ENCODE measurements at places on chromosomes 12 and 14.
A peak's percentile ranks its signal among the peaks of the same experiment; 100 is the strongest.

DNA sequence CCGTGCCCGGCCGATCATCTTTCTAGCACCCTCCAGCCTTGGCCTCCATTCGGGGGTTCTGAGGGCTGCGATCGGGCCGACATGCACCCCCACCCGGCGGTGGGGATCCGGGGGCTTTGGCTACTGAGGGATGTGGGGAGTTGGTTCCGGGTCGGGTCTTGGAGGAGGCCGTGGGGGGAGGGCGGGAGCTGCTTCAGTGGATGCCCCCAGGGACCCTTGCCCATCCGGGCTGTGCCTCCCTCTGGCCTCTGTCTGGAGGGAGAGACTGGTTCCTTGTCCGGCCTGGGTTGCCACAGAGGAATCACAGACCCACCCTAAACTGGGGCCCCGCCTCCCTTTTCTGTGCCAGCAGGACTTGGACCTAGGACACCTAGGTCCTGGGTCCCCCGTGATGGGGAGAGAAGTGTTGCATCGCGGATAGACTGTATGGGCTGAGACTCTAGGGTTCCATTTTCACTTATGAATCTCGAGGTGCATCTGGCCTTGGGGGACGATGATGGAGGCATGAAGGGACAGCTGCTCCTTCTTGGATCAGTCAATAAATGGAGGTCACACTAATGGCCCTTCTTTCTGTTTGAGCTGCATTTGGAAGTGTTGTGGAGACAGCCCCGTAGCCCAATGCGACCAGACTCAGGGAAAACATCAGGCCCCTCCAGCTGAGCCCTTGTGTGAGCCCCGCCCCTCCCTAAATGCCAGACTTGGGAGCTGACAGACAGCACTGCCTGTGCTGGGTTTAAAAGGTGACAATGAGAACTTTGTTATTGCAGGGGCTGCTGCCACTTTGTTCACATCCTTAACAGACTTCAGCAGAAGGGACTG is 577 bp downstream of the DTX3 start:
- H3K27ac ChIP-seq, result peak overlapping the region; percentile 48
- no peak for DNase-seq
- peaks cover 39% of the 10 kb centered on the region for H3K4me1 ChIP-seq
- H3K36me3 ChIP-seq, result peaks cover 21% of the 10 kb centered on the region
- H3K27me3 ChIP-seq, result no peaks in the 10 kb centered on the region

DNA sequence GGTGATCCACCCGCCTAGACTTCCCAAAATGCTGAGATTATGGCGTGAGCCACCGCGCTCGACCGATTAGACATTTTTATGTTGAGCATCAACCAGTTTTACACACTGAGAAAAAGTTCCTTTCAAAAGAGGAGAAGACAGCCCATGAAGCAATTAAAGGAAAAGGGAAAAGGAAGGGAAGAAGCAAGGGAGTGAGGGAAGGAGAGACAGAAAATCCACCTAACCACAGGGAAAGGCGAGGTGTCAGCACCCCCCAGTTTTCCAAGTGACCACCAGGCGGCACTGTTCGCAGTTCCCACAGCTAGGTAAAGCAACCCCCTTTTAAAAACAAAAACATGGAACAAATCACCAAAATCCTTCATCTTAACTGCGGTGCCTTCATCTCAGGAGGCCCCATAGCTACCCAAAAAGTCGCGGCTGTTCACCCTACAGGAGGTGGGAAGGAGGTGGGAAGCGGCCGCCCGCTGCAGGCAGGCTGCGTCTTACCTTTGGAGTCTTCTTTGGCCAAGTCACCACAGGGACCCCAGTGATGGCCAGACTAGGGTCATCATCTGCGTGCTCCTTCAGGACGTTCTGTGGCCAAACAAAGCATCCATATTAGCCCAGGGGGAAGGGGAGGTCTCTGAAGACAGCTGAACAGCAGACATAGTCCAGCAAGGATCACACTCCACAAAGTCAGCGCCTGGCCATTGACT is 86.6 kb downstream of the KDM2B start:
- H3K4me1 ChIP-seq, result peaks cover 27% of the 10 kb centered on the region
- DNase-seq, result peak; percentile 31
- no peak overlapping the region for H3K4me3 ChIP-seq
- H3K36me3 ChIP-seq, result peaks cover 17% of the 10 kb centered on the region
- peak overlapping the region; percentile 78 for H3K27ac ChIP-seq

DNA sequence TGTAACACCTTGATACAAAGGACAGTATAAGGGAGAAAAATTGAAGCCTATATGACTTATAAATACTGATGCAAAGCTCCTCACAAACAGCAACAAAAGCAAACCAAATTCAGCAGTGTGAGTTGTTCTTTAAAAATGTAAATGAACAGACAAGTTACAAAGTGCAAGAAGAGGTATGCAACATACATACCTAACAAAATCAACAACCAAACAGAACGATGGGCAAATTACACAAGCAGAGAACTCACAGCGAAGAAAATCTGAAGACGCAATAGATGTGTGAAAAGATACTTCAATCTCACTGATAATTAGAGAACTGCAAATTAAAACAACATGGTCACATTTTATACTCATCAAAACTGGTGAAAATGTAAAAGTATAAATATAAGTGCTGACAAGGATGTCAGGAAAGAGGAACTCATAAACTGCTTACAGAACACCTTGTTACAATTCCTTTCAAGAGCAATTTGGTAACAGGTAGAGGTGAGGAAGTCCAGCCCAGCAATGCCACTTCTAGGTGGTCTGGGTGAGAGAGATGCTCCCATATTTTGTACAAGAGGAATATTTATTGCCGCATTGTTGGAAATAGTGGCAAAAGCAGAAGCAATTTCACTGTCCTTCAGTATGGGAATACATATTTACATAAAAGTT is 47.3 kb downstream of the CORO1C start:
- DNase-seq, result no peak
- peaks cover 5% of the 10 kb centered on the region for H3K4me1 ChIP-seq
- H3K27ac ChIP-seq, result no peak overlapping the region
- H3K27me3 ChIP-seq, result no peaks in the 10 kb centered on the region

GRCh38 chr14:23364164-23365035 is 572 bp downstream of the EFS start:
- H3K27ac ChIP-seq, result no peak overlapping the region
- DNase-seq, result no peak
- H3K4me1 ChIP-seq, result peaks cover 6% of the 10 kb centered on the region
- H3K36me3 ChIP-seq, result no peaks in the 10 kb centered on the region
- no peak overlapping the region for H3K4me3 ChIP-seq

GRCh38 chr14:63993992-63994391 is 141.2 kb downstream of the SYNE2 start:
- peaks cover 60% of the 10 kb centered on the region for H3K36me3 ChIP-seq
- no peak for DNase-seq
- no peaks in the 10 kb centered on the region for H3K27me3 ChIP-seq
- no peak overlapping the region for H3K4me3 ChIP-seq

GRCh38 chr14:33508126-33509062 is 442.5 kb downstream of the EGLN3 start:
- no peak overlapping the region for H3K27ac ChIP-seq
- H3K27me3 ChIP-seq, result no peaks in the 10 kb centered on the region
- DNase-seq, result no peak
- H3K36me3 ChIP-seq, result no peaks in the 10 kb centered on the region
- H3K4me3 ChIP-seq, result no peak overlapping the region

DNA sequence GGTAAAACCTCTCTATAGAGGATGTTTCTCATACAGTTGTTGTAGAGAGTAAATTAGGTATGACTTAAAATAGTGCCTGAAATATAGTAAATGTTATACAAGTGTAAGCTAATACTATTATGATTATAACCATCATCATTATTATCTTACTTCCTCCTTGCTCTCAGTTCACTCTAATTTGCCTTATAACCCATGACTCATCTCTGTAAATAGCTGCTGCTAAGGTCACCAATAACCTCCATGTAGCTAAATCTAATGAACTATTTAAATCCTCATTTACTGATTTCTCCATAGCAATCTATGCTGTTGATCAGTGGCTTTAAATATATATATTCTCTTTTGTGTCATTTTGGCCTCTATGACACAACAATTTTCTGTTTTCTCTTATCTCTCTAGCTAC is 109.6 kb downstream of the RMST start:
- H3K27ac ChIP-seq, result no peak overlapping the region
- H3K4me3 ChIP-seq, result no peak overlapping the region
- no peaks in the 10 kb centered on the region for H3K27me3 ChIP-seq
- H3K4me1 ChIP-seq, result no peaks in the 10 kb centered on the region
- no peaks in the 10 kb centered on the region for H3K36me3 ChIP-seq

GRCh38 chr12:120466560-120467315 is 2.8 kb downstream of the SRSF9 start:
- no peak overlapping the region for H3K4me3 ChIP-seq
- peaks cover 60% of the 10 kb centered on the region for H3K36me3 ChIP-seq
- no peak overlapping the region for H3K27ac ChIP-seq
- no peaks in the 10 kb centered on the region for H3K27me3 ChIP-seq
- no peak for DNase-seq

DNA sequence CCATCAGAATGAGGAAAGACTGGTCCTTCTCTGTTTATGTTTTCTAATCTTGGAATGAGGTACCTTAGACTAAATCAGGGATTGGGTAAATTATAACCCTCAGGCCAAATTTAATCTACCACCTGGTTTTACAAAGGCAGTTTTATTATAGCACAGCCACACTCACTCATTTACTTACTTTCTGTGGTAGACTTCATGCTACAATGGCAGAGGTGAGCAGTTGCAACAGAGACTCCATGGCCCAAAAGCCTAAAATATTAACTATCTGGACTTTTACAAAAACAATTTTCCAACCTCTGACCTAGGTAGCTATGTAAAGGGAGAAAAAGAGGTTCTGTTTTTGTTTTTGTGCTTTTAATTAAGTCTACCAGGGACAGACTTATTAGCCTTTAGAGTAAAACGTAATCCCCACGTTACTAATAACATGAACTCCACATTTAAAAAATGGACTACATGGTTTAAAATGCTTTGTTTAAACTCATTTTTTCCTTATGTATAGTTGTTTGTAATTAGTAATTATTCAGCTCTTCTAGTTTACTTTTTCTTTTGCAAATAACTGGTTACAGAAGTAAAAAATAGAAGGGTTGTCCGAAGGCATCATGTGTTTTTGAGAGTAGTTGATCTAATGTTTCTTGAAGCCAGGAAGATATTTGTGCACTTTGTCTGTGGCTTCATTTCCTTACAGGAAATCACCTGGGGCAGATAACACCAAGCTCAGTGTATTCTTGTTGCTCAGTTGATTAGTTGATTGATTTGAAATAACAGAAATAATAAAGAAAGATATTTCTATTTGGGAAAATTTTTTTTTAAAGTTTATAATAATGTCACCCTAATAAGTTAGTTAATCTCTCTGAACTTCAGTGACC is 57.6 kb upstream of the ATP2B1 start:
- peaks cover 28% of the 10 kb centered on the region for H3K4me1 ChIP-seq
- DNase-seq, result no peak
- no peaks in the 10 kb centered on the region for H3K27me3 ChIP-seq
- peaks cover 2% of the 10 kb centered on the region for H3K36me3 ChIP-seq
- no peak overlapping the region for H3K27ac ChIP-seq
- no peak overlapping the region for H3K4me3 ChIP-seq

DNA sequence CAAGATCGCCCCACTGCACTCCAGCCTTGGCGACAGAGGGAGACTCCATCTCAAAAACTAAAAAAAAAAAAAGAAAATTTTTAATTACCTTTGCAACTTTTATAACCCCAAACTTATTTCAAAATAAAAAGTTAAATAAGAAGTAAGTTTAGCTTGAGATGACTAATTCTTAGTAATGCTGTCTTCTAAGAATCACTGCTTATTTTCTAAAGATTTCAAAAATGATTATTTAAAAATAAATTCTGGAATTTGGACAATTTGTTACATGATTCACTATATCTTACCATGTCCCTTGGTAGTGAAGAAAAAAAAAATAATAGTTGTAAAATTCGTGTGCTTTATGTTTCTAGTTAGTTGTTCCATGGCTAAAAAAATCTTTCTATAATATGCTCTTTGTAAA is 11.6 kb upstream of the HECTD1 start:
- H3K4me1 ChIP-seq, result no peaks in the 10 kb centered on the region
- no peak overlapping the region for H3K27ac ChIP-seq
- H3K36me3 ChIP-seq, result peaks cover 3% of the 10 kb centered on the region
- no peak overlapping the region for H3K4me3 ChIP-seq

GRCh38 chr14:74207943-74208342 is 31.3 kb upstream of the VSX2 start:
- H3K27ac ChIP-seq, result no peak overlapping the region
- H3K27me3 ChIP-seq, result peaks cover 10% of the 10 kb centered on the region
- H3K36me3 ChIP-seq, result no peaks in the 10 kb centered on the region
- no peaks in the 10 kb centered on the region for H3K4me1 ChIP-seq
- H3K4me3 ChIP-seq, result no peak overlapping the region
- DNase-seq, result no peak

- H3K27me3 ChIP-seq, result no peaks in the 10 kb centered on the region
- peak overlapping the region; percentile 92 for H3K4me3 ChIP-seq
- peak overlapping the region; percentile 97 for H3K27ac ChIP-seq
- H3K4me1 ChIP-seq, result peaks cover 75% of the 10 kb centered on the region
- no peak for DNase-seq
Observed at GRCh38 chr14:73784181-73784987, 67.2 kb upstream of the PTGR2 start.

DNA sequence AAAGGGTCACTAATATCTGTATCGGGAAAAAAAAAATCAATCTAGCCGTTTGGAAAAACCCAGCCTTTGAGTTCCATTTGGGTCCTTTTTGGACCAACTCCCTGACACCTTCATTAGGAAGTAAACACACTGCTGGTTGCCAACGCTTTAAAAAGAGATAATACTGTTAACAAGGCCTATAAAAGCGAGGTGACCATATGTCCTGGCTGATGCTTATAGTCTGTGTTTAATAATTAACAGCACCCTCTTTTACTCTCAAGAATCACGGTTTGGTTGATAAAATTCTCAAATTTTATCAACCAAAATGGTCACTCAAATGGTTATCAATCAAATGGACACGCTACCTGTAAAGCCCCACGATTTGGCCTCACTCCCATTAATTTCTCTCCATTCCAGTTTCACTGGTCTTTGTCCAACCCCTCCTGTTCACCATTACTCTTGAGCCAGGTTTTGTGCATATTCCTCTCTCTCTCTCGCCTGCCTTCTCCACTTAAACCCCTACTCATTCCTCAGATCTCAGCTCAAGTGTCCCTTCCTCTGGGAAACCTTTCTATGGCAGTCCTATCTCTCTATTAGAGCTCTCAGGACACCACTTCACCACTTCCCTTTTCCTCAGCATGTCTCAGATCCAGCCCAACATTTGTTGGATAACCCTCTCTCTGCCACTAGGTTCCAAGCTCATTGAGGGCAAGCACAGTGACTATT is 9.5 kb downstream of the BTG1 start:
- H3K27me3 ChIP-seq, result no peaks in the 10 kb centered on the region
- peak overlapping the region; percentile 99 for H3K27ac ChIP-seq
- no peak for DNase-seq
- H3K36me3 ChIP-seq, result peaks cover 66% of the 10 kb centered on the region
- peak overlapping the region; percentile 89 for H3K4me3 ChIP-seq
- H3K4me1 ChIP-seq, result peaks cover 72% of the 10 kb centered on the region

DNA sequence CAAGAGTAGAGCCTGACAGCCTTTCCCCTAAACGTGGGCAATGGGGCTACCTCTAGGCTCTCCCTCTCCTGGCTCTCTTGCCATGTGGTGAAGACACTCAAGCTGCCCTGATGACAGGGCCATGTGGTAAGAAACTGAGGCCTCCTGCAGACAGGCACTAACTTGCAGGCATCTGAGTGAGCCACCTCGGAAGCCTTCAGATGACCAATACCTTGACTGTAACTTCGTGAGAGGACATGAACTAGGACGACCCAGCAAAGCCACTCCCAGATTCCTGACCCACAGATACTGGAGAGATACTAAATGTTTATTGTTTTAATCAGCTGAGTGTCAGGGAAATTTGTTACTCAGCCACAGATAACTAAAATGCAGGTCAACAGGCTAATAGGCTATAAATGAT is 96.4 kb downstream of the EFCAB11 start:
- no peak overlapping the region for H3K27ac ChIP-seq
- H3K27me3 ChIP-seq, result no peaks in the 10 kb centered on the region
- no peak overlapping the region for H3K4me3 ChIP-seq
- no peak for DNase-seq

Measured in central memory CD8-positive, alpha-beta T cell (primary cell).